ENCODE measurements at places on chromosomes 1 and 21. TPM values are rescaled to one million over a fixed set of nuclear protein-coding genes. Genes with fewer than 3 reads are reported as not detected.

Gene ZYG11A
- total RNA-seq = not detected

DNA sequence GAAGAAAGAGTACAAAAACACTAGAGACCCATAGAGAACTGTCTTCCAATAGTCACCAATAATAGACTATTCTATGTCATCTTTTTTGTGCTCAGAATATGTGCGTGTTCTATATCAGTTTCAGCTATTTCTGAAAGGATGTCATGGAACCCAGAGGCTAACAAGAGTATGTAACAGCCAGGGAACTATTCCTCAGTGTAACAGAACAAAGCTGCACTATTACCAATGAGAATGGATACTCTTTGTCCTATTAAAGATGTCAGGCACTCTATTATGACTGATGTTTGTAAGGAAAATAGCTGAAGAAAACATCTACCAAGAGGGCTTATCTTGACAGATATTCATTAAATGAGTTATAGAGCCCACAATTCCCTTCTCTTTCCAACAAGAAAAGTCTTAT lies 8.6 kb upstream of the LRRC8C start:
- no peak for DNase-seq
- no peak overlapping the region for H3K27ac ChIP-seq
- H3K4me3 ChIP-seq = no peak overlapping the region
- H3K4me1 ChIP-seq = no peaks in the 10 kb centered on the region
- no peaks in the 10 kb centered on the region for H3K36me3 ChIP-seq
- no peaks in the 10 kb centered on the region for H3K27me3 ChIP-seq

GRCh38 chr1:71986160-71986559 lies 296.2 kb downstream of the NEGR1 start:
- no peak overlapping the region for H3K4me3 ChIP-seq
- no peaks in the 10 kb centered on the region for H3K36me3 ChIP-seq
- no peak overlapping the region for H3K27ac ChIP-seq
- no peaks in the 10 kb centered on the region for H3K27me3 ChIP-seq
- no peak for DNase-seq

DNA sequence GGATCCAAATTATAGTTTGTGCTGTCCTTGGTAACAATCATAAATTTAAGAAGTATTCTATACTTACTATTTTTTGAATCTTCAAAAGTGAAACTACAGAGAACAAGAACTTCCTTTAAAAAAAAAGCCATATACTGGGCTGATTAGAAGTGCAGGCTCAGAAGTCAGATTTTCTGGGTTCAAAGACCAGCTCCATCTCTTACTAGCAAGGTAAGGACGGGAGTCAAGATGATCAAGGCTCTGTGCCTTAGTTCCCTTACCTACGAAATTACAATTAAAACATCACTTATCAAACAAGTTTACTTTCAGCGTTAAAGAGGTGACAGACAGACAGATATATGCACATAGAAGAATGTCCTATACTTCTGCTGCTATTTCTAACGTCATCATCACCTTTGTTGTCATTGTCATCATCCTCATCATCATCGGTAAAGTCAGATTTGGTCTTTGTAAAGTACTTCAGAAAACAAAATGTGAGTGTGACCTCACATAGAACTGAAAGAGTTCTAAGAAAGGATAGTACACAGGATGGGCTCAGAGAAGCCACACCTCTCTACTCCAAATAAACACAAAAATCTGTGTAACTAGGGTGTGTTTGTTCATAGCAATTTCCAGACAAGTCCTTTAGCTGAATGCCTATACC lies 178.7 kb downstream of the VAV3 start:
- H3K4me1 ChIP-seq = no peaks in the 10 kb centered on the region
- no peaks in the 10 kb centered on the region for H3K36me3 ChIP-seq
- no peak overlapping the region for H3K27ac ChIP-seq
- no peak overlapping the region for H3K4me3 ChIP-seq
- no peaks in the 10 kb centered on the region for H3K27me3 ChIP-seq

Gene BMP8B
- total RNA-seq = 0.12 TPM

Measured in gastrocnemius medialis (tissue), 4 donors.